Cerebellum (tissue), 4 donors: ENCODE measurements at places on chromosomes 5 and 9.

- DNase-seq, result no peak
Observed at GRCh38 chr5:56658972-56659371, 156.4 kb upstream of the MAP3K1 start.

- DNase-seq, result no peak
Observed at GRCh38 chr5:31702712-31703111, 63.8 kb downstream of the PDZD2 start.

GRCh38 chr5:129125819-129126218 lies 31.3 kb downstream of the ISOC1 start:
- DNase-seq, result no peak

GRCh38 chr5:154288145-154288544 lies 97.6 kb downstream of the GALNT10 start:
- DNase-seq, result no peak

DNA sequence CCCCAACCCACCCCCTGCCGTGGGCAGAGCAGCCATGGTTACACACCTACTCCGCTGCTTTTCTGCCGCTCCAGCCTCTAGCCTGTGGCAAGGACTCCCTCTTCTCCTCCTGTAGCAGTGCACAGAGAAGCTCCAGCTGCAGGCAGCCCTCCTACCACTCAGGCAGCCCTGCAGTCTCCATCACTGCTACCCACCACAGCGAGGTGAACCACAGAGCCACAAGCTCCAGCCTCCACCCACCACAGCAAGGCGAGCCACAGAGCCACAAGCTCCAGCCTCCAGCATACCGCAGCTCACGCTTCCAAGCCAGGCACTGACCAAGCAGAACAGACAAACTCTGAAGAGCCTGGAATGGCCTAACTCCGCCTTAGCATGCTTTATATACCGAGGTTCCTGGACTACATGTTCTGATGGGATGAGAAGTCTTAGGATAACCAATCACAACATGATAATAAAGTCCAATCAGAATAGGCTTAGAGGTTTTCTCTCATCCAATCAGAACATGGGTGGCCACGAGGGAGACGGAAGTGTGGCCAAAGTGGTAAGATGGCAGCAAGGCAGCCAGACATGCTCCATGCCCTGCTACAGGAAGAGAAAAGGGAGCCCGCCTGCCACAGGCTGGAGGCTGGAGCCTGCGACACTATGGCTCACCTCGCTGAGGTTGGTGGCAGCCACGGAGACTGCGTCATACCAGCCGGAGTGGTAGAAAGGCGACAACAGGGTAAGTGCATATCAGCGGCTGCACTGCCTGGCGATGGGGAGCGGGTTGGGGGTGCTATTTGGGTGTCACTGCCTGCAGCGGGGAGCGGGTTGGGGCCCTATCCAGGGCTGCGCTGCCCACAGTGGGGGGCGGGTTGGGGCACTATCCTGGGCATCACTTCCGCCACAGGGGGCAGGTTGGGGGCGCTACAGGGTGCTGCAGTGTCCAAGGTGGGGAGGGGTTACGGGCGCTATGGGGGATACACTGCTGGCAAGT lies 75.8 kb upstream of the PCAT7 start:
- no peak for DNase-seq

DNA sequence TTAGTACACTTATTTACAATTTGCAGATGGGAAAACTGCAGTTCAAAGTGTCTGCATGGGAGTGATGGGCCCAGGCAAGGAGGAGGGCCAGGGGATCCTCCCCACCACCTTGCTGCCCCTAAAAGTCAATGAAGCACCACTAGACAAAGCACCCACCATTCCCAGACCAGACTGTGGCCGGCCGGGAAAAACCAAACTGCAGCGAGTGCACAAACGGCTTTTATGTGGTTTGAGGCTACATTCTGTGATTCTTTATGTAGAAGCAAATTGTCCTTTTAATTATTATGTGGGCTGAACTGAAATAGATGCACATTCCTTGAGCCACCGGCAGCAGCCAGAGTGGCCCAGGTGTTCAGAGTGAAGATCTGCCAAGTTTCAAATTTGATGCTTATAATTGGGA lies 585.3 kb upstream of the KLF4 start:
- no peak for DNase-seq

- DNase-seq, result no peak
Observed at GRCh38 chr9:122389799-122390481, 19.1 kb downstream of the PTGS1 start.

GRCh38 chr9:129178568-129179382 lies 714 bp upstream of the IER5L start:
- no peak for DNase-seq

DNA sequence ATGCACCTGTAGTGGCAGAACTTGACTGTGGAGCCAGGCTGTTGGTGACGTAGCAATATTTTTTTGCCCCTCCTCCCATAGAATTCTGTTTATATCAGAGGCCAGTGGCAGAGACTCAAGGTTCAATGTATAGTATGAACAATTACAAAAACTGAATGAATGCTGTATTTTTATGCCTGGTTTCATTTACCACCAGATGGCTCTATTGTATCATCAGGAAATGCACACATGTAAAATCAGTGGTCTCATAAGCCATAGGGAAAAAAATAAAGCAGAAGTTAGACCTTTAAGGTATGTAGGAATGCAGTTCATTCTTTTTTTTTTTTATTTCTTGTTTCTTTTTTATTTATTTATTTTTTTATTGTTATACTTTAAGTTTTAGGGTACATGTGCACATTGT lies 43.6 kb downstream of the CCDC192 start:
- peak; percentile 10 for DNase-seq

GRCh38 chr9:75683591-75683990 lies 206.9 kb upstream of the PCSK5 start:
- no peak for DNase-seq

DNA sequence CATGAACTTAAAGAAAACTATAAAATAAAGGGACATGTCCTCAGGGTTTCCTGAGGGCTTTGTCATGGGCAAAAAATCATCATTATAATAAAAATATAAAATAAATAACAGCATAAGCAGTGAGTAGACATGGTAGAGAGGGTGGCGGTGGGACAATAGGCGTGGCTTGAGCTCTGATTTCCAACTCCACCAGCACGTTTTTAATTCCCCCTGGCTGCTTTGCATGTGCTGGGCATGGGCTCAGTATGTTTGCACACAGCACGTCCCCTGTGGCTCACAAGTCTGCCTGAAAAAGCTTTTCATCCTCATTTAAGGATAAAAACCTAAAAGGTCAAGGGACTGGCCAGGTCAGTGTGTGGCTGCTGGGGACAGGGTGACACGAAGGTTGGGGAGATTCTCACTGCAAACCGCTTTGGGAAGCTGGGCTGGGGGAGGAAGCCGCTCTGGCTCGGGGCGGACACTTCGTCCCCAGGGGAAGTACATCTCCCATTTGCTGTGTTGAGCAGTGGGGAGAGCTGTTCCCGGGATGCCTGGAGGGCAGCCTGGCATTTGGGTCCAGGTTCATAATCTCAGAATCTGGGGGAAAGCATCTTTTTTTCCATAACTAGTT lies 32.6 kb downstream of the NKX2-5 start:
- no peak for DNase-seq

DNA sequence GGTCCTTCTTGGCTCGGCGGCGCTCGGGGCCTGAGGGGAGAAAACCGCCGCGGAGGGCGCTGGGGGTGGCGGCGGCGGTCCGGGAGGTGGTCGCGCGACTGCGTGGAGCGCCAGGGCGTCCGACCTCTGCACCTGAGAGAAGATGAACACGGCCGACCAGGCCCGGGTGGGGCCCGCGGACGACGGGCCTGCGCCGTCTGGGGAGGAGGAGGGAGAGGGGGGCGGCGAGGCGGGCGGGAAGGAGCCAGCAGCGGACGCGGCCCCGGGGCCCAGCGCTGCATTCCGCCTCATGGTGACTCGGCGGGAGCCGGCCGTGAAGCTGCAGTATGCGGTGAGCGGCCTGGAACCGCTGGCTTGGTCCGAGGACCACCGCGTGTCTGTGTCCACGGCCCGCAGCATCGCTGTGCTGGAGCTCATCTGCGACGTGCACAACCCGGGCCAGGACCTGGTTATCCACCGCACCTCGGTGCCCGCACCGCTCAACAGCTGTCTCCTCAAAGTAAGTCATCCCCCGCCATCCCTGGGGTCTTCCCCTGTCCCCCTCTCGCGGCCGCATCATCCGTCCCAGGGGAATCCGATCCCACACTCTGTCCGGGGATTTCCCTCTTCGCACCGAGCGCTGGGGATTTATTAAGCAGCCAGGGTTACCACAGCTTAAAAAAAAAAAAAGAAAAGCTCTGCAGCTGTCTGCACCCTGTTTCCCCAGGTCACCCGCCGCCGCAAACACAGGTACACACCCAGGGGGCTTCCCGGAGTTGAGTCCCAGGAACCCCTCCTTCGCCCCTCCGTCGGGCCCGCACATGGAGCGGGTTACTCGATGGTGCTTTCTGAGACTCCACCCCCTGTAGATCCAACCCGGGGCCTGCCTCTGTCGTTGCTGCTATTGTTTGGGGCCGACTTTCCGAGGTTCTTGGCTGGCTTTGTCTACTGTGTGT lies at the start of gene GTF3C4:
TSS of gene GTF3C4 (plus strand) at position 8 of the 935 bp plus-strand sequence. CDS start at position 143, 135 bp downstream.
- DNase-seq, result peak; percentile 87

GRCh38 chr5:86465052-86465838 lies 152.5 kb upstream of the COX7C start:
- DNase-seq, result no peak

DNA sequence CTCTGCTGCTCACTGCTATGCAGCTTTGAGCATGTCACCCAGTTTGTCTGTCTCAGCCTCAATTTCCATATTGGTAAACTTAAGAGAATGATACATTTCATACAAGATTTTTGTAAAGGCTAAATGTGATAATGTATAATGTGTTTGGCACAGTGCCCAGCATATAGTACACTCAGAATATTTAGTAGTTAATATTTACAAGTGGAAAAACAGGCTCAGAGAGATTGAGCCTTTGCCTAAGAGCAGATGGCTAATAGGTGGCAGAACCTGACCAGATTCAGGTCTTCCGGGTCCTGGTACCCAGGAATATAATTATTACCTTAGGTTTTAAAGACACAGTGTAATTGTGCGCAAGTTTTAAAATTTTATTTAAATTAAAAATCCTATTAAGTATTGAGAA lies 46.8 kb upstream of the KIAA1958 start:
- DNase-seq, result no peak

GRCh38 chr5:133114933-133115310 lies 63.1 kb downstream of the HSPA4 start:
- DNase-seq, result no peak

GRCh38 chr9:19446361-19446861 lies 37.6 kb downstream of the ACER2 start:
- no peak for DNase-seq

DNA sequence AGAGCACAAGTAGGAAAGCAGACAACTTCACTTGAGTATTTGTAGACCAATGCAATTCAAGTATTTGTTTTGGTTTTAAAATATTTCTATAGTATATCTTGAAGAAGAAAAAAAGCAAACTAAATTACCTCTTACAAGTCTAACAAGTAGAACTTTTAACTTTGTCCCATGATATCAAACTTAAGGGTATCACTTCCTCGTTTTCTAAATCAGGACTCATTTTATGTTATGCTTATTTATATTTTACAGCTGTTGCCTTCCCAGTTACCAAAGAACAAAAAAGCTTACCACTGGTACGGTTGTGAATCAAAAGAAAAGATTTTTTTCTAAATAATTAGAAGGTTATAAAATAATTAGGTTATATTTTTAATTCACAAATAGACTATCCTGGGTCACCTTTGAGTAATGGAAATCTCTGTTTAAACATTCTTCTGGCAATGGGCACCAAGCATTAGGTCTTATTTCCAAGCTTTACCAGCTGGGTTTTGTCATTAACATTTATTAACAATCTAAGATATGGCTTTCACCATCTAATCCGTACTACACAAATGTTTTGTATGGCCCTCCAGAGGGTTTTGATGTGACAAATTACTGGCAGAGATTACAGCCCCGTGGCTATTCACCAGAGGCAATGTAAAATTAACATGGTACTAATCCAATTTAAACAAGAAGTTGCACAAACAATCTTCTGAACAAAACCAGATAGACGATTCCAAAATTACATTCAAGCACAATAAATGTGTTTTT lies 63.6 kb downstream of the CEP120 start:
- DNase-seq, result no peak

GRCh38 chr9:78821126-78821822 lies 524.3 kb downstream of the PSAT1 start:
- DNase-seq, result peak; percentile 4

GRCh38 chr9:95715868-95716435 lies 159.5 kb upstream of the ERCC6L2 start:
- no peak for DNase-seq

- DNase-seq, result no peak
Observed at GRCh38 chr5:127705120-127705892, 2.1 kb downstream of the CCDC192 start.

- DNase-seq, result no peak
Observed at GRCh38 chr5:169944922-169945680, 35.2 kb downstream of the INSYN2B start.

DNA sequence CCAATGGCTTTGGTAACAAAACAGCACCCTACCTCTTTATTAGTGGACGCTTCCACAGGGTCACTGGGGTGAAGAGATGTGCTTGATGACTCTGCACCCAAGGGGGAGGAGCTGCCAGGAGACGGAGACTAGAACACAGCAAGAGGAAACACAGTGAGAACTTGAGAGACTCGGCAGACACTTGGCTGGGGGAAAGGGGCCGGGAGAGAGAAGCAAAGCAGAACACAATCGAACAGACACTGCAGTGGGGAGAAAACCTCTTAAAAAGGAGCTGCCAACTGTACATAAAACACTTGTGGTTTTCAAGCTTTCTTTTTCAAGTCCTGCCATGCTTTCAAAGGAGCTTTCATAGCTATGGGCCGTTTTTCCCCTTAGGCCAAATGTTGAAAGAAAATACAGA lies 151.0 kb downstream of the ENTREP1 start:
- no peak for DNase-seq

GRCh38 chr5:79774171-79774854 lies 84.7 kb downstream of the CMYA5 start:
- DNase-seq, result no peak

GRCh38 chr5:19782566-19782965 lies 205.4 kb downstream of the CDH18 start:
- DNase-seq, result no peak

GRCh38 chr5:2020730-2021129 lies 138.0 kb upstream of the IRX4 start:
- no peak for DNase-seq

GRCh38 chr9:96061293-96061987 lies 185.9 kb downstream of the ERCC6L2 start:
- DNase-seq, result peak; percentile 74

- DNase-seq, result no peak
Observed at GRCh38 chr5:2750026-2750757, 1.3 kb downstream of the IRX2 start.

GRCh38 chr5:120874081-120874862 lies 410.2 kb downstream of the PRR16 start:
- DNase-seq, result no peak
